ENCODE measurements at places on chromosomes 13 and 19.

GRCh38 chr13:33548069-33548468, 262.5 kb upstream of the STARD13 start:
- no peak for DNase-seq

DNA sequence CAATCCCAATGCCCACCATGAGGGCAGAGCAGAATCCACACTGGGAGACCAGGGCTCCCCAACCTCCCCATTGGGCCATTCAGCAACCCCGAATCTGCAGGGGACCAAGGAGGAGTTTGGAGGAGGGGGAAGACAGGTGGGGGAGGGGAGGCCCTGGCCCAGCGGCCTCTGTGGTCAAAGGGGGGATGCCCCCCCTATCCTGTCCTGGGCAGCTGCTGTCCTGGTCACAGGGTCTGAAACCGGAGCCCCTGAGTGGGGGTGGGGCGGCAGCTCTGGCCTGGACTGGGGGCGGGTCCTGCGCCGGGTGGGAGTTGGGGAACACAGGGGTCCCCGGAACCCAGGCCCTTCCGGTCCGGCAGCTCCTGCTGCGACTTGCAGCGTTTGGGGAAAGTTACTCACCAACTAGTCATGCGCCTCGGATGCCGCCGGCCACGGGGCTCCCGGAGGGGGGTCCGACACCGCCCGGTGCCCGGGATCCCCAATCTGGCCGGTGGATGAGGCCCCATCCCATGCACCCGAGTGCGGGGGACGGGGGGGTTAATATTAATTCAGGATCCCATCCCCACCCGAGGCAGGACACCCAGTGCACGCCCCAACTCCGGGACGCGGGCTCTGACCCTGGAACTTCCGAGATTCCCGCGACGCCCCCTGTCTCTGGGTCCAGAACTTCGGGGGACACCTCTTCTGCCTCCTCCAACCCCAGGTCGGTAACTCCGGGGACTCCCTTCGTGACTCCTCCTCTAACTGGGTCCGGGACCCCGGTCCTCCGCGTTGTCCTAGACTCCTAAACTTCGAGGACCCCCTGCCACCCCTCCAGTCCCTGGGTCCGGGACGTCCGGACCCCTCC, 872 bp downstream of the HOMER3 start:
- DNase-seq = peak; percentile 21

DNA sequence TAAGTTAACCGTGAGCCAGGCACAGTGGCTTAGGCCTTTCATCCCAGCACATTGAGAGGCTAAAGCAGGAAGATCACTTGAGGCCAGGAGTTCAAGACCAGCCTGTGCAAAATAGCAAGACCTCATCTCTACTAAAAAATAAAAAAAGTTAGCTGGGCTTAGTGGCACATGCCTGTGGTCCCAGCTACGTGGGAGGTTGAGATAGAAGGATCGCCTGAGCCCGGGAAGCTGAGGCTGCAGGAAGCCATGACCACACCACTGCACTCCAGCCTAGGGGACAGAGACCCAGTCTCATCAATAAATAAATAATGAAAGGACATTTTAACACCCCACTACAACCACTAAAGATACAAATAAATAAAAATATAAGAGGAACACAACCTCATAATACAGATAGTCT, 21.6 kb downstream of the LSM14A start:
- DNase-seq = no peak

DNA sequence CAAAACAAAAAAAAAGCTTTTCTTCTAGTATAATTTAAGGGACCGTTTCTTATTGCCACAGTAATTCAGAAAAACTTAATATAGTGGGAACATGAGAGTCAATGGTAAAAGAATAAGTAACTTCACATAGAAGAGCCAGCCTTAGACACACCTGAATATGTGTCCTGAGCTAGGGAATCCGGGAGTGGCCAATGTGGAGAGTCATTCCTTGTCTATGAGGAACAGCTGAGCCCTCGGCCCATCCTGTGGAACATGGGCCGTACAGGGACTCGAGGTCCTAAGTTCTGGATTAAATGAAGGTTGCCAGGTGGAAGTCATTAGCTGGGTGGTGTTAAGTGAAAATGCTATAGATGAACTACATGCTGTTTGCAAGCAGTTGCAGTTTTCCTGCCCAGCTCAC, 32.2 kb downstream of the EFNB2 start:
- DNase-seq = no peak

GRCh38 chr13:110301083-110301482, 5.9 kb downstream of the COL4A1 start:
- no peak for DNase-seq

DNA sequence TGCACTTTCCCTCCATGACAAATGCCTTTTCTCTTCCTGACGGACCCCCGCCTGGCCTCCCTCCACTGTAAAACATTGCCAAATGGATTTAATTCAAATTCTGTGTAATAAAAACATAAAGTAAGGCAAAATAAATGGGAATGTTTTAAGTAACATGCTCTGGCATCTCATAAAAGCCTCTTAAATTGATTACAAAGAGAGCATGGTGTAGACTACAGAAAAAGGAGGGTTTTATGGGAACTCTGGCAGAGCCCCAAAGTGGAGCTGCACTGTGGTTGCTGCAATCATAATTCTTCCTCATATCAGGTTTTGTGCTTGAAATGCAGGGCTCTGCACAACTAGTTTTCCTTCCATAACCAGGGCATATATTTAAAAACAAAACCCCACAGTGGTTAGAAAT, 44.3 kb upstream of the SIAH3 start:
- no peak for DNase-seq

DNA sequence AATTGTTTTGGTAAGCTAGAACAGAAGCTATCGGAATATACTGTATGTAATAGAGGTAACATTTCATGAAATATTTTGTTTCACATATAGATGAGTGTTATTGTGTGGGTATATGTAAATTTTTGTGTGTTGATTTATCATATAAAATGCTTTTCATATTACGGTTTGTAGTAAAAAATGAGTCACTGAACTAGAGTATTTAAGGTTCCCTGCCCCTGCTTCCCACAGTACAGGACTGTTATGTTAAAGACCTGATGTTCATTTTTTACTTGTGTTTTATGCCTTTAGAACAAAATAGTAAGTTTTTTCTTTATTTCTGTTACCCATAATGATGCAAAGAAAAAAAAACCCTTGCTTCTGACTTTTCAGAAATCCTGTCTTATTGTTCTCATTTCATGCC, 243.4 kb downstream of the ENOX1 start:
- DNase-seq = no peak

DNA sequence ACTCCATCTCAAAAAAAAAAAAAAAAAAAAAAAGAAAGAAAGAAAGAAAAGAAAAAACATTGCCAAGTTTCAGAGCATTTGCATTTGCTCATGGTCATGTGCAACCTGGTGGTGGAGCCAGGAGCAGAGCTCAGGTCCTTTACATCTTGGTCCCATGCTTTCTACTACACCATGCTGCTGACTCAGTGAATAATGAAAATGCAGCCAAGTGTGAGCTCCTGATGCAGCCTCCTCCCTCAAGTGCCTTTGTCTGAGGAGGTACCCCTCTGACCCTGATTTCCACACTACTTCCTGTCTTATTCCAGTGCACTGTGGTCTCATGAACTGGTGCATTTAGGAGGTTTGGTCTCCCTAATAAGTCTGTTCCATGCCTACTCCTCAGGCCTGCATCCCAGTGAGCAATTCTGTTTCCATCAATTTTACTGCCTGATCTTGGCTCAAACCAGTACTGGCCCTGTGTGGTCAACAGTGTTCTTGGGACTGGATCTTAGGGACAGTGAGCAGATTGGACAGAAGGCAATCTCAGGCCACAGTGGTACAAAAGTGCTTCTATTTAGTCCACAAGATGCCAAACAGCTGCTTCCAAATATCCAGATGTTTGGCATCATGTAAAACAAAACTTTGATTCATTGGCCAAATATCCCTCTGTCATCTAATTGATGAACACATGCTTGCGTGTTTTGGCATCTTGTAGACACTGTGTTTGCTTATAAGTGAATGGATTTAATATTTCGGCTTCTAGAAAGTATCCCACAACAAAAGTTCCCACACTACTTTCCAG, 28.8 kb upstream of the LRCH1 start:
- no peak for DNase-seq

DNA sequence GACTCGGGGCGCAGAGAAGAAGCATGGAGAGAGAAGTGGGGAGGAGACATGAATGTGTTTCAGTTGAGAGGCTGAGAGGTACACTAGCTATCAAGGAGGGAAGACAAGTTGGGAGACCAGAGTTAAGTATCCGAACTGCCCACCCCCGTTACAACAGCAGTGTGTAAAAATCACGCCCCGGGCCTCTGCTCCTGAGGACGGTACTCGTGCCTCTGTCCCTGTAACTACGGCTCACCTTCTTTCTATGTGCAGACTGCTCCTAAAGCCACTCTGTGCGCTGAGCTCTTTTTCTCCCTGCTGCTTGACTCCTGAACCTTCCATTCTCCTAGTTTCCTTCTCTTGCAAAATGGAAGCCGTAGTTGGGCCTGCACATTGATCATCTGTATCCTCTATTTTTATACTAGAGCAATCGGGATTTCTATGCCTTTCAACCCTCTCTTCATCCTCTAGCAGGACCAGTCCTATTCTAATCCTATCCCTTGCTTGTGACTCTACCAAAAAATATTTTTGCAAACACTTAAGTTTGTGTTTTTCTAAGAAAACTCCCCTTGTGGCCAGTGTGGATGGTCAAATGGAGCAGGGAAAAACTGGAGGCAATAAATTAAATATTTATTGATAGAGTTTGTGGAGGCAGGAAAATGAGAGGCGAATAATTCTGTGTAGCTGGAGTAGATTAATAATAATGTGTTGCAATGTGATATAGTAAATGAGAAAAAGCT, 569 bp downstream of the POLR1D start:
- peak; percentile 66 for DNase-seq

GRCh38 chr13:78409172-78409571, 194.2 kb downstream of the POU4F1 start:
- no peak for DNase-seq

DNA sequence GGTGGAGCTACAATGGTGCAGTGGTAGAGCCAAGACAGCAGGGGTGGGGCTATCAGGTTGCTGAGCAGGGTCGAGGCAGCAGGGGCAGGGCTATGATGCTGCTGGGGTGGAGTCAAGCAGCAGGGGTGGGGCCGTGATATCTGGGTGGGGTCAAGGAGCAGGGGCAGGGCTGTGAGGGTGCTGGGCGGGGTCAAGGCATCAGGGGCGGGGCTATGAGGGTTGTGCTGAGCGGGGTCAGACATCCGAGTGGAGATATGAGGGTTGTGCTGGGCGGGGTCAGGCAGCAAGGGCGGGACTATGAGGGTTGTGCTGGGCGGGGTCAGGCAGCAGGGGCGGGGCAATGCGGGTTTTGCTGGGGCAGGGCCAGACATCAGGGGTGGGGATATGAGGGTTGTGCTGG, 14.7 kb downstream of the HCN2 start:
- DNase-seq = peak; percentile 54

DNA sequence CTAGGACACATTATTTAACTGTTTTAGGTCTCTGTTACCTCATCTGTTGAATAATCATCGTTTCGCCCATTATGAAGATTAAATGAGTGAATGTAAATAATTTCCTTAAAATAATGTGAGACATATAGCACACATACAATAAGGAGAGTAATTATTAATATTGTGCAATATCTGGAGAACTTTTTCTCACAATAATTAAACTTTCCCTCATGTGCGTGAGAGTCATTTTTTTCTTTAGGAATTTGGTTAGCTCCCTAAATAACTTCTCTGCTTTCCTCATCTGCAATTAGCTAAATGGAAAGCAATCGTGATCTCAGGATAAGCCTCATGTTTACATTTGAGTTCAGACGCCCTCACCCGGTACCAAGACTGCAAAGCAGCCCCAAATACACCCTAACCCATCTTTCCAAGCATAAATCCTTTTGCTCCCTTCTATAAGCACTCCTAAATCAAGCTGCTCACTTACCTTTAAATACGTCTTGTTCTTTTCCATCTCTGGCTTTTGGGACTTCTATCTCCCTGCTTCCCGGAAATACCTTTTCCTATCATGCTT, 78.8 kb downstream of the MZT1 start:
- DNase-seq = no peak

DNA sequence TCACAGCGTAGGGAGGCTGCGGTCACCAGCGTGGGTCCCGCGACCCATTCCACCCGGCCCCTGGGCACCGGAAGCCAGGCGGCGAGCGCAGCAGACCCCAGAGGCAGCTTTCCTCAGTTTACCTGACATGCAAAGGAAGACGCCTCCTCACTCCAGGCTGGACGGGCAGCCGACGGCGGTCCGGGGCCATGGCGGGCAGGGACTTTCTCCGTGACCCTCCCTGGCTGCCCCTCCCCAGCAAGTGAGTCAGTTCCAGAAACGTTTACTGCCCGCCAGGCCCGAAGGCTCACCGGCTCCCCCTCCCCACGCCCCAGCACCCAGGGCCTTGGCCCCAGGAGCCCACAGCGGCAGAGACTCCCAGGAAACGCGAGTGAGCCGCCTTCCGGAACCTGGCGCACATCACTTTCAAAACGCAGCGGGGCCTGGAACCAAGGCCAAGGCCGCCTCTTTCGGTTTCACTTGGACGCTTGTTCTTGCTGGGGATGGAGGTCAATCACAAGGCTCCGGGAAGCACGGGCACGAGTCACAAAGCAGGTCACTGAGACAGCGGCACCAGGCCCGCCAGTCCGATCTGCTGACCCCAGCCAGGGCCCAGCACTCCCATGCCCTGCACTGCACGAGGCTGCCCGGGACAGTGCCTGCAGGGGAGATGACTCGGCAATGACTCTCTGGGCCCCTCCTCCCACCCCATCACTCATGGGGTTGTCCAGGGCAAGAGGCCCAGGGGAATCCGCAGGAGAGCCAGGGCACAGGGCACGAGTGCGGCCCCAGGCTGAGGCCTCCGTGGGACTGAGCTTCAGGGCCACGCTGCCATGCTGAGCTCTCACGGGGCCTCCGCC, 5.3 kb downstream of the SBNO2 start:
- no peak for DNase-seq

GRCh38 chr19:56116606-56117005, 4.5 kb downstream of the ZNF787 start:
- no peak for DNase-seq

- peak; percentile 21 for DNase-seq
Observed at GRCh38 chr13:79307866-79308298, 98.2 kb downstream of the RBM26 start.

- no peak for DNase-seq
Observed at GRCh38 chr19:43616954-43617353, 2.5 kb downstream of the ZNF428 start.

- DNase-seq = no peak
Observed at GRCh38 chr13:42708391-42708790, 73.0 kb upstream of the FAM216B start.

DNA sequence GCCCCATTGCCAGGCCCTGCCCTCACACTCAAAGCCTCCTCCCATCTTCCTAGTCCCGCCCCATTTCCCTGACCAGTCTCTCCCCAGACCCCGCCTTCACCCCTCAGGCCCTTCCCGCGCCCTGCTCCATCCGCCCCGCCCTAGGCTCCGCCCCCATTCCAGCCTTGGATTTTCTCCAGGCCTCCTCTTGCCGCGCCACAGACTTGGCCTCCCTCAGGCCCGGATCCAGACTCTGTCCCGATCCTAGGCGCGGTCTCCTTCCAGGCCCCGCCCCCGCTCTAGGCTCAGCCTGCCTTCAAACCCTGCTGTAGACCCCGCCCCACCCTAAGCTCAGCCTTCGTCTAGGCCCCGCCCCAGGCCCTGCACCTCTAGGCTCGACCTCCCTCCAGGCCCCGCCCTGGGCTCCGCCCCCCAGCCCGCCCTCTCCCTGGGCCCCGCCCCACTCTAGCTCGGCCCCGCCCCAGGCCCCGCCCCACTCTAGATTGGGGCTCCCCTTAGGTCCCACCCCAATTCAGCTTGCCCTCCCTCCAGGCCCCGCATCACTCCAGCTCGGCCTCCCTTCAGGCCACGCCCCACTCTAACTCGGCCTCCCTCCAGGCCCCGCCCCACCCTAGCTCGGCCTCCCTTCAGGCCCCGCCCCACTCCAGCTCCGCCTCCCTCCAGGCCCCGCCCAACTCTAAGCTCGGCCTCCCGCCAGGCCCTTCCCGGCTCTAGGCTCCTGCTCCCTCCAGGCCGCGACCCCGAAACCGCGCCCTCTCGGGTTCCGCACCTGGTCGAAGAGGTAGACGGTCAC, 18.5 kb downstream of the LMTK3 start:
- DNase-seq = peak; percentile 99

All from DMS53 (cell line).